ENCODE measurements at places on chromosomes 3 and 15.
A peak's percentile ranks its signal among the peaks of the same experiment; 100 is the strongest.

DNA sequence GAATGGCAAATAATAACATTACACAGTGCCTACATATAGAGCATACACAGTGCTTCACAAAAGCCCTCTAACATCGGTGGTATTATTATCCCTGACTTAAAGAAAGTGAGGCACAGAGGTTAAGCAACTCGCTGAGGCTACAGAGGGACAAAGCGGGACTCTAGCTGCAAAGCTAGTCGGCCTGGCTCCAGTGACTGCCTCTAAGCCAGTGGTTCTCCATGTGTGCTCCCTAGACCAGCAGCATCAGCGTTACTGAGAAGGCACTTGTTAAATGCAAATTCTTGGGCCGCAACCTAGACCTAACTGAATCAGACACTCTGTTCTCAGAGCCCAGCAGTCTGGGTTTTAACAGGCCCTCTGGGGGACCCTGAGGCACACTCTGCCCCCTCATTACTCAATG, 33.1 kb upstream of the LIPC start:
- DNase-seq: no peak

GRCh38 chr15:72614810-72615532, 39.5 kb upstream of the GOLGA6B start:
- DNase-seq: no peak

GRCh38 chr15:77486542-77487468, 66.1 kb downstream of the HMG20A start:
- DNase-seq: no peak

GRCh38 chr3:174101244-174101643, 703.7 kb downstream of the NLGN1 start:
- no peak for DNase-seq

GRCh38 chr15:77503240-77503639, 82.6 kb downstream of the HMG20A start:
- no peak for DNase-seq

- no peak for DNase-seq
Measured at GRCh38 chr3:155218462-155218861, 75.0 kb downstream of the STRIT1 start.

DNA sequence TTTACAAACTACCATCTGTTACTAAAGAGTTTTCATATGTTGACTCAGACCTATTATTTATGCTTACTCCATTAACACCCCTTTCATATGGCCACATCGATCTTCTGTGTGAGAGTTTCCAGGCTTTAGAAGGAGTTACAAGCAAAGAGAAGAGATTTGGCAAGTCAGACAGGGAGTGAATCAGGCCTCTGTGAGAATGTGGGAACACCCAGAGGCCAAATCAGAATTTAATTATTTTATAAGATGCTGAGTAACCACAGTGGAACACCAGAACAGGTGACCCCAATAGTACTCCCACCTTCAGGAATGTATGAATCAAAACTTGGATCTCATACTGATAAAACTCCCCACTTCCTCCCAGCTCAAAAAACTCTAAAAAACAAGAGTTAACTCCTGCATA, 42.0 kb downstream of the IFT57 start:
- DNase-seq: no peak

GRCh38 chr3:108983051-108983450, 29.4 kb upstream of the GUCA1C start:
- DNase-seq: no peak

GRCh38 chr15:74631935-74632560, 16.4 kb downstream of the CLK3 start:
- peak; percentile 27 for DNase-seq

- no peak for DNase-seq
Measured at GRCh38 chr3:161212171-161212771, 8.8 kb upstream of the NMD3 start.

DNA sequence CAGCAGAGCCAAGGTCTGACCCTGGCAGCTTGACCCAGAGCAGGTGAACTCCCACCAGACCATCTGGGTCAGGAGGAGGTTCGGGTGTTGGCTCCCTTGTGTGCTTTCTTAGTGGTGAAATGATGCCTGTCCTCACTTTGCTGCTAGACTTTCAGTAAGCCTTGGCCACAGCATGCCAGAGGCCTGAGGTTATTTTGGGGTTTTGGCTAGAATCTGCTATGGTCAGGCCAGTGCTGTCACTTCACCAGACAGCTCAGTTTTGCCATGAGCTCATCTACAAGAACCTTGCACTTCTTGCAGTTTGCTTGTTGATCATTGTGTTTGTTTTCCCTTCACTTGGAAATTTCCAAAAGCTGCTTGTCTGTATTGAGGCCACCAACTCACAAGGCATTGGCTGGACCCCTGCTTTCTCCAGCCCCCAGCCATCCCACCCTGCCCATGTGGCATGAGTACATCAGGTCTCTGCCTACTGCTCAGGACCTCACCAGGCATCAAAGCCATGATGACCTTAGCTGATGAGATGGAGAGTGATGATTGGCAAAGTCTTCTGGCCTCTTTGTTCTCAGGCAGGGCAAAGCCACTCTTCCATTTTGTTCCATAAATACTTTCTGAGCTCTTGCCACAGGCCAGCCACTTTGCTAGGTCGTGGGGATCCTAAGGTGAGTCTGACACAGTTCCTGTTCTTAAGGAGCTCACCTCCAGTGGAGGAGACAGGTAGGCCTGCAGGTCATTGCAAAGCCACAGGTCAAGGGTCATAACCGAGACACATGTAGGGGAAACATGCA, 122.6 kb downstream of the ARNT2 start:
- no peak for DNase-seq

DNA sequence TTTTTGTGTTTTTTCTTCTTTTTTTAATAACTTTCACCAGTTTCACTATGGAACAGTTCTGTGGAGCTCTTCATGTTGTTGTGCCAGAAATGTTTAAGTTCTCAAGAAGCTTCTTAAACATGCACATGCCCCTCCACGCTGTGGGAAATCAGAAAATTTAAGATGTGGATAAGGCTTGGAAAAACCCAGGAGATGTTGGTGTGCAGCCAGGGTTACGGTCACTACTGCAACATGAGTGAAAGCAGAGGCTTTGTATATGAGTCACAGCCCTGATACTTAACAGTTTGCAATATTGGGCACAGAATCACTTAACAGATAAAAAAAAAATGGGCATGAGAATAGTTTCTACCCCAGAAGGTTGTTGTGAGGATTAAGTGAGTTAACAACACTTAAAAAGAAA, 399.9 kb downstream of the LRTM1 start:
- DNase-seq: no peak

DNA sequence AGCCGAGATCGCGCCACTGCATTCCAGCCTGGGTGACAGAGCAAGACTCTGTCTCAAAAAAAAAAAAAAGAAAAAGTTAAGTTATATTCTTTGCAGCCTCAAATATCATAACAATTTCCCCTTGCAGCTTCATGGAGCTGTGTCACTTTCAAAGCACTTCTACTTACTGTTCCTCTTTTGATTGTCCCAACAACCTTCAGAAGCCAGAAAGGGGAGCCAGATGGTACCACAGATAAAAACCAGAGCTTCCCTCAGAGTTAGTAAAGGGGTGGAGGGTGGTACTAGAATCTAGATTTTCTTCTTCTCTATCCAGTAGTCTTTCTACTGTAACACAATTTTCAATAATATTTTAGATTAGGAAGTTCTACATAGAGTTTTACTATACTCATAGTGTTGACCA, 188.8 kb downstream of the TAFA4 start:
- no peak for DNase-seq

GRCh38 chr15:89383365-89384175, 48.9 kb upstream of the POLG start:
- DNase-seq: no peak

DNA sequence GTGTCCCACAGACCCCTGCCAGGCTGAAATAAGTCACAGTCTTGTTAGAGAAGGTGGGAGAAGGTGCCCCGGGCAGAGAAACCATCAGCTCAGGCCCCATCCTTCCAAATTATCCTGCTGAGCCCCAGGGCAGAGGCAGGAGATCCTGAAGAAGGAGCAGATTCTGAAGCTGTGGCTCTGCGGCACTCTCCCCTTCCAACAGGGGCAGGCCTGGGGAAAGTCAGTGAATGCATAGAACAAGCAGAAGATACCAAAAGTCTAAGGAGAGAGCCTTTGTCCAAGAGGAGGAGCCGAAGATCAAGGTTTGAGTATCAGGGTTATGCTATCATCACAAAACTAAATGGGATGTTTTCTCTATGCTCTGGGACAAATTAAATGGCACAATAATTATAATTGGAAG, 249.3 kb downstream of the XXYLT1 start:
- no peak for DNase-seq

GRCh38 chr15:72057548-72058091, 60.3 kb downstream of the MYO9A start:
- no peak for DNase-seq

DNA sequence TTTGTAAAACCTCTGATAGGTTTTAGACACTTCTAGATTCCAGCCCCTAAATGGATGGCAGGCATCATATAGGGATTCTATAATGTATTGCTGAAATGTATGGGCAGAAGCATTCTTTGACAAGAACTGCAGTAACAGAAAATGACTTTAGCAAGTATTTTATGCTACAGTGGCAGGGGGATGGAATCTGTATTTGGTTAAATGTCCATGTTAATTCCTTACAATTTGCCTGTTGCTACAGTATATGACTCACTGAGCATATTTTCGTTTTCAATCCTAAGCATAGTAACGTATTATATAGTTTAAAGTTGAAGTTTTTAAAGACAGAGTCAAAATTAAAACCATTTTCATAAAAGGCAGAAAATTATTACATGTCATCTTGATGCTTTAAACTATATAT, 150.1 kb downstream of the MEX3B start:
- no peak for DNase-seq

DNA sequence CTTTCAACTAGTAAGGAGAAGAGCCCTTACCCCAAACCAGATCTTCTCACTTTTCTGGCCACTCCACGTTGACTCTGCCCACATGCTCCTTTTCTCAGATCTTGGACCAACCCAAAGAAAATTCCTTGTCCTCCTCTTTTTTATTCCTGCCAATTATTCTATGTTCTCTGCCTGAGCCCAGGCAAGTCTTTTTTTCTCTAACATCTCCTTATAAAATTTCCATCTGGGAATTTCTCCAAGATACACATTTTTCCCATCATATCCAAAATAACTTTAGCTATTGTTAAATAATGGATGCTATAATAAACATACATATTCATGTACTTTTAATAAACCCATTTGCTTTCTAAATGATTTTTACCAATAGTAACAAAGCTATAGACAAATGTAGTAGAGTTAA, 726.0 kb upstream of the ZNF385D start:
- no peak for DNase-seq

DNA sequence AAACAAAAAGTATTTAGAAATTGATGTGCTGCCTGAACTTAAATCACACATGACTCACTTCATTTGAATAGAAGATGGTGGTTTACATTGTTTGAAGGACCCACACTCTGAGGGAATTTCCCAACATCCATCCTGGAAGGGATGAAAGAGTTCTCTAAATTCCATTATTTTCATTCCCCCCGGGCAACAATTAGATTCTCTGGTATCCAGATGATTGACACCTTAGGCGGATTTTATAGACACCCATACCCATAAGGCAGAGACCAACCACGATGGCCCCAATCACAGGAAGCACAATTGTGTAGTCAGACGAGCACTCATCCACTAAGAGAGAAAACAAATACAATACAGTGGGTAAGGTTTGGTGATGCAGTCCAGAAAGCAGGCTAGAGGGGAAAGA, 24.6 kb upstream of the MCCC1 start:
- DNase-seq: no peak

DNA sequence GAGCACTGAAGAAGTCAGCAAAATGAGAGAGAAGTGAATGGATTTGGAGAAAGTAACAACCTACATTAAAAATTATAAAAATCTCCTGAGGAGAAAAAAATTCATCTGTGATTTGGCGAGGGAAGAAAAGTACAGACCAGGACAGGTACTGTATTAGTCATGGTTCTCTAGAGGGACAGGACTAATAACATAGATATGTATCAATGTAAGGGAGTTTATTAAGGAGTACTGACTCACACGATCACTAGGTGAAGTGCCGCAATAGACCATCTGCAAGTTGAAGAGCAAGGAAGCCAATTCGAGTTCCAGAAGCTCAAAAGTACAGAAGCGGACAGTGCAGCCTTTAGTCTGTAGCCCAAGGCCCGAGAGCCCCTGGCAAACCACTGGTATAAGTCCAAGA, 1004.4 kb upstream of the ALCAM start:
- no peak for DNase-seq

DNA sequence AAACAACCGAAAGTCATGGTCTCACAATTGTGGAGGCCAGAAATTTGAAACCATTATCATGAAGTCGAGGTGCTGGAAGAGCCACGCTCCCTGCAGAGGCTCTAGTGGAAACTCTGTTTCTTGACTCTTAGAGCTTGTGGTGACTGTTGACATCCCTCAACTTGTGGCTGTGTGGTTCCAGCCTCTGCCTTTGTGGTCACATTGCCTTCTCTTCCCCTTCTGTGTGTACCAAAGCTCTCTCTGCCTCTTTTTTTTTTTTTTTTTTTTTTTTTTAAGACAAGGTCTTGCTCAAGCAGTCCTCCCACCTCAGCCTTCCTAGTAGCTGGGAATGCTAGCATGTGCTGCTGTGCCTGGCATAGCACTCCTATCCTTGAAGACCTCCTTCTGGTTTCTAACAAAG, 48.7 kb upstream of the CRTC3 start:
- DNase-seq: peak; percentile 91

GRCh38 chr3:149717391-149718056, 34.8 kb downstream of the COMMD2 start:
- DNase-seq: peak; percentile 65

DNA sequence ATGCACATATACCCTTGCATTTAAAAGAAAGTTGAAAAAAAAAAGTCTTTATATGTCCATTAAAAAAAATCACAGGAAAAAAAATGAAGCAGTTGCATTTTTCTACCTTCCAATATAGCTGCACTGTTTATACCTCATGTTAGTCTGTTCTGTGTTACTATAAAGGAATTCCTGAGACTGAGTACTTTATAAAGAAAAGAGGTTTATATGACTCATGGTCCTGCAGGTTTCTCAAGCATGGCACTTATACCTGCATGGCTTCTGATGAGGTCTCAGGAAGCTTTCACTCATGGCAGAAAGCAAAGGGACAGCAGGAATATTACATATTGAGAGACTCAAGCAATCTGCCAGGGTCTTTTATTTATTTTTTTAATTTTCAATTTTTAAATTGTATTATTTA, 277.2 kb upstream of the BCHE start:
- DNase-seq: no peak

GRCh38 chr3:156516284-156516683, 38.6 kb downstream of the SSR3 start:
- no peak for DNase-seq

DNA sequence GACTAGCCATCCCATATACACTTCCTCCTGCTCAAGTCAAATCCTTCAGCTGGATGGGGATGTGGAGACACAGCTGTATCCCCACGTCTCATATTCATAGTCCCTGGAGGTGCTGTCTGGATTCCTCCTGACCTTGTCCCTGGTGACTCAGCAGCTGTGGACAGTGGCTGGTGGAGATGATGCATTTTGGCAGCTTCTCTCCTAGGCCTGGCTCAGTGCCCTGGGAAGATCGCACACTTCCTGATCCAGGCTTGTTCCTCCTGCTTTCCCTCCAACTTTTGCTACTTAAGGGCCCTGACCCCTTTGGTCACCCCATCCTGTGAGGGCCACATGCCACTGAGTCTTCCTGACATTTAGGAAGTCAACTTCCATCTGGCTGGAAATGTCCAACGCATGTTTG, 44.4 kb downstream of the ADAMTSL3 start:
- no peak for DNase-seq

Data from AML-193 (cell line).